Stomach (tissue), 19 donors: ENCODE measurements at places on chromosomes 3 and 15. TPM values are rescaled to one million over a fixed set of nuclear protein-coding genes. Genes with fewer than 3 reads are reported as not detected.

- H3K36me3 ChIP-seq = peaks cover 30% of the 10 kb centered on the region
- DNase-seq = no peak
These were observed 17.6 kb downstream of the SEMA3F start for GRCh38 chr3:50172626-50173220.

RHCG gene
- not detected for total RNA-seq

DNA sequence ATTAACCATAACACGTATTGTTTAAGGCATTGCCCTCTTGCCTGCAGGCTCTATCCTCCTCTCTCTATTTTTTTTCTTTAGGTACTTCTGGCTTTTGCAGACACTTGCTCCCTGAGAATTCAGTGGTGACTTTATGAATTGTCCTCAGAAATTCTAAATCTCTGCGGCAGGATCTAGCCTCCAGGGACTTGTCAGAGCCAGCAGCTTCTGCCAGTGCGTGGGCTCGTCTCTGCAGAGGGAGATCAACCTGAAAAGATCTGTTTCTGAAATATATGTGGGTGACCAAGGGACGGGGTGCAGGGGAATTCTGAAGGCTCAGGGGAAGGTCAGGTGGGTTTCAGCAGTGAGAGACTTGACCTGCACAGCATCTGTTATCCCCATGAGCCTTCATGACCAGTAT lies 326.1 kb upstream of the LRRFIP2 start:
- no peak for DNase-seq
- no peak overlapping the region for H3K27ac ChIP-seq
- peaks cover 27% of the 10 kb centered on the region for H3K36me3 ChIP-seq
- H3K27me3 ChIP-seq = no peaks in the 10 kb centered on the region
- peaks cover 19% of the 10 kb centered on the region for H3K4me1 ChIP-seq

PRTG gene
- total RNA-seq = 0.89 TPM

UCN2 gene
- total RNA-seq = not detected

SEC11A gene
- total RNA-seq = 181 TPM

ZBBX gene
- not detected for total RNA-seq

- no peak overlapping the region for H3K27ac ChIP-seq
- no peaks in the 10 kb centered on the region for H3K27me3 ChIP-seq
- no peaks in the 10 kb centered on the region for H3K4me1 ChIP-seq
- H3K4me3 ChIP-seq = no peak overlapping the region
- no peak for DNase-seq
These were observed 911.6 kb upstream of the ARPP21 start for GRCh38 chr3:34727700-34728099.

BLM gene
- total RNA-seq = 4.6 TPM

GRCh38 chr3:185843126-185843525 lies 18.3 kb upstream of the IGF2BP2 start:
- H3K27ac ChIP-seq = no peak overlapping the region
- no peak overlapping the region for H3K4me3 ChIP-seq
- no peaks in the 10 kb centered on the region for H3K36me3 ChIP-seq
- no peak for DNase-seq

GRCh38 chr15:99247062-99247461 lies 2.3 kb downstream of the TTC23 start:
- H3K27ac ChIP-seq = no peak overlapping the region
- peaks cover 12% of the 10 kb centered on the region for H3K4me1 ChIP-seq
- H3K4me3 ChIP-seq = no peak overlapping the region
- no peaks in the 10 kb centered on the region for H3K36me3 ChIP-seq
- DNase-seq = no peak
